ENCODE measurements at places on chromosomes 5 and 9.

DNA sequence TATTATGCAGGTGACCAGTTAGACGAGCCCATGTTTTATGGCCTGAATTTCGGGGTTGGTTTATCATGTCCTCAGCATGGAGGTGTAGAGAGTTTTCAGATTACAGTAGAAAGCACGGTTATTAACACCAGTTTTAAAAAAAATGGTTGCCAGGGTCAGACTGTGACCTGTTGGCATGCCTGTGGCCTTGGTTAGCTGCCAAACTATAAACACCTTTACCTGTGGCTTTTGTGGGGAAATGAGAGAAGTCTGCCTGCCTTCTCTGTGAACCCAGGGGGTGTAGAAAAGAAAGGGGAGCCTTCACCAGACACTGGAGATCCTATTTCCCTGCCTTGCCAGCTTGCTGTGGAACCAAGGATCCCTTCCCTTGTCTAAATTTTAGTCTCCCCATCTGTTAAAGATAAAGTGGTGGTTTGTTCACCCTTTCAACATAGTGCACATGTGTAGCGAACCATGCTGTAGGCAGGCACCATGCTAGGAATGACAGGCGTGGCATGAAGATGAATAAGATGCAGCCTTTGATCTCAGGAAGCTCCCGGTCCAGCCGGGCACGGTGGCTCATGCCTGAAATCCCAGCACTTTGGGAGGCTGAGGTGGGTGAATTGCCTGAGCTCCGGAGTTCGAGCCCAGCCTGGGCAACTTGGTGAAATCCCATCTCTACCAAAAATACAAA, 6.1 kb upstream of the PHF19 start:
- DNase-seq, result no peak

DNA sequence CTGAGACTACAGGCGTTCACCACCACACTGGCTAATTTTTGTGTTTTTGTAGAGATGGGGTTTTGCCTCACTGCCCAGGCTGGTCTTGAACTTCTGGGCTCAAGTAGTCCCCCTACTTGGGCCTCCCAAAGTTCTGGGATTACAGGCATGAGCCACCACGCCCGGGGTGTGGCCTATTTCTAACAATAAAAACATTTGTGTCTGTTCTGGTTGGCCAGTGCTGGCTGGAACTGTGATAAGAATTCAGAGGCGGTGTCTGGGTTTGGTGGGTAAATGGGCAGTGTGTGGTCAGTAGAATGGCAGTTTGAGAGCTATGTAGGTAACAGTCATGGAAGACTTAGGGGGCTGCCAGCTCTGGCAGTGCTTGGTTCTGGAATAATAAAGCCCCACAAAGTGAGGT, 46.9 kb upstream of the SYNPO start:
- no peak for DNase-seq

DNA sequence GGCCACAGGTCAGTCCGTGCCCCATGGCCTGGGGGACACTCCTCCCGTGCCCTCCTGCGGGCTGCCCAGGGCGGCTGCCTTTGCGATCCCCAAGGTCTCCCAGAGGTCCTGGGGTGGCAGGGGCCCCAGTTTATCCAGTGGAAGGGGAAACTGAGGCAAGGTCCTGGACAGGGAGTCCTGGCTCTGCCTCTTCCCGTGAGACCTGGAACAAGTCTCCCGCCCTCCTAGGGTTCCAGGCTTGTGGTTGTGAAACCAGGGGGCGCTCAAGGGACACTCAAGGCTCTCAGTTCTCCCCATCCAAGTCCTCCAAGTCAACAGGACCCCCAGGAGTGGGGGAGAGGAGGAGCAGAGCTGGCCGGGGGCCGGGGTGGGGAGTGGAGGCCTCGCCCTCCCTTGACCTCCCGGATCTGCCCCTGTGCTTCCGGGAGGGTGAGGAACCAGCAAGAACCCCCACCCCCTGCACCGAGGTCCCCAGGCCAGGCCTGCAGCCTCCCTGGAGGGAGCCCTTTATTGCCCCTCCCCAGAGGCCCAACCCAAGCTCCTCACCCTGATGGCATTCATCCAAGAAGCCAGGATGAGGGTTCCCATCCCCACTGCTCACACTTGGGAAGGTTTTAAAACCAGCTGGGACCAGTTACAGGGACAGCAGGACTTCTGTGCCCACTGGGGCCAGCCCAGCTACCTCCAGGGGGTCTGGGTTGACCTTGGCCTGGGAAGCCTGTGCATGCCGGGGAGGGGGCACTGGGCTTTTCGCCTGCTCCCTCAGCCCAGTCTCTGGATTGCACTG, 24.7 kb upstream of the TMEM250 start:
- DNase-seq, result no peak

DNA sequence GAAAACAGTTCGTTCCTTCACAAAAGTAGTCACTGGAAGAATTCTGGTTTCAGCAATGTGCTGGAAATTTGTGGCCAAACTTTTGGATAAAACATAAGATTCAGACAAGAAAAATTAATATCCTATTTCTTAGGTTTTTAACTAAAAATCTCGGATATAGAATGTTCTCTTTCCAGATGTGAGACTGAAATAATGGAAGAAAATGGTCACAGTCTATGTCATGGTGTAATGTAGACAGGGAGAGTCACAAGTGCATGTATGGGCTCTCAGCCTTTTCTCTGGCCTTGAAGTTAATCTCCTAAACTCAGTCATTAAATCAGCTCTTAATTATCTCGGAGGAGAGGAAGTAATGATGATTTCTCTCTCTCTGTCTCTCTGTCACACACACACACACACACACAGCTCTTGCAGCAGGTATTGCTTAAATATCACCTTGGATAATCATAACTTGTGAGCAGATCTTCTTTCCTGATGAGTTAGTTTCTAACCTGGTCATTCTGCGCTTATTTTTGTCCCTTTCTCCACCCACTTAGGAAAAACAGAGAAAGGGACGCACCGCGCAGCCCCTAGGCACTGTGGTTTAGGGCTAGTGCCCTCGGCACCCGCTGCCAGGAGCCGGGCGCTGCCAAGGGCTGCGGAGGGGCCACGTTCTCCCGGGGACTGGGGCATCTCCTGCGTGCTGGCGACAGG, 672 bp upstream of the ITGA2 start:
- no peak for DNase-seq

DNA sequence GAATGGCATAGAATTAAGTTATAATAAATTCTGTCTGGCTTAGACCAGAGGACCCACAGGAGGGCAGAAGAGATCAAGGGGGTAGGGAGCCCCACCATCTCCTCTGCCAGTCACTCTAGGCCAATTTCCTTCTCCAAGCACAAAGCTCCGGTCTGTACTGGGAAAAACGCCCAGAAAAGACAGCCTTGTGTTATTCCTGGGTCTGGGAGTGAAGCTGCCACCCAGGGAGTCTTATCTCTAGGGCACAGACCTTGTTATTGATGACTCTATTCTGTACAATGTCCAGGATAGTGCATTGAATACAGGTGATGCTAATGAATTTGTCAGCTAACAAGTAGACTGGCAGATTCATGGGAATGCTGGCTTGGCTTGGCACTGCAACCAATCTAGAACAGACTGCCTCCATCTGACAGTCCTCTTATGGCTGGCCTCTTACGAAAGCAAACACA, 60.7 kb downstream of the MED27 start:
- DNase-seq, result no peak

GRCh38 chr5:111063709-111064322, 7.7 kb upstream of the TSLP start:
- DNase-seq, result no peak

DNA sequence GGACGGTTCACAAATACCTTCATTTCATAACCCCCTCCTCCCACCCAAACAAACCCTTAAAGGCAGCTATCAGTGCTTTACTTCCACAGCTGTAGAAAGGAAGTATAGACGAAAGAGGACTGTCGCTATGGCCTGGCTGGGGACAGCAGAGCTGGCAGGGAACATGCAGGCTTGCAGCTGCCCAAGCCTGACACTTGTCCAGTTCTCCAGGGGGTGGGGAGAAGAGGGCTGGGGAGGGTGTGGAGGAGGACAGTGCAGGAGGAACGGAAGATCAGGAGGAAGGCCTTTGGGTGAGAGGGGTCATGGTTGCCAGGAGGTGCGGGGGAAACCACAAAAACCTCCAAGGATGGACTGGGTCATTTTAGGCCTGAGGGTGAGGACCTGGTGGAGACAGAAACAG, 25.9 kb downstream of the ARPC5L start:
- DNase-seq, result no peak

DNA sequence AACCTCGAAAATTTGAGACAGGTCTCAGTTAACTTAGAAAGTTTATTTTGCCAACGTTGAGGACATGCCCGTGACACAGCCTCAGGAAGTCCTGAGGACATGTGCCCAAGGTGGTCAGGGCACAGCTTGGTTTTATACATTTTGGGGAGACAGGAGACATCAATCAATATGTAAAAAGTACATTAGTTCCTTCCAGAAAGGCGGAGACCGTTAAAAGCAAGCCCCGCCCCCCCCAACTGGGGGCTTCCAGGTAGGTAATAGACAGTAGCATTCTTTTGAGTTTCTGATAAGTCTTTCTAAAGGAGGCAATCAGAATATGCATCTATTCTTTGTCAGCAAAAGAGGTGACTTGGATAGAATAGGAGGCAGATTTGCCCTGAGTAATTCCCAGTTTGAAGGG, 599 bp upstream of the MOCS2 start:
- DNase-seq, result no peak

- no peak for DNase-seq
These were observed 135.7 kb downstream of the CACNA1B start for GRCh38 chr9:138013273-138013672.

DNA sequence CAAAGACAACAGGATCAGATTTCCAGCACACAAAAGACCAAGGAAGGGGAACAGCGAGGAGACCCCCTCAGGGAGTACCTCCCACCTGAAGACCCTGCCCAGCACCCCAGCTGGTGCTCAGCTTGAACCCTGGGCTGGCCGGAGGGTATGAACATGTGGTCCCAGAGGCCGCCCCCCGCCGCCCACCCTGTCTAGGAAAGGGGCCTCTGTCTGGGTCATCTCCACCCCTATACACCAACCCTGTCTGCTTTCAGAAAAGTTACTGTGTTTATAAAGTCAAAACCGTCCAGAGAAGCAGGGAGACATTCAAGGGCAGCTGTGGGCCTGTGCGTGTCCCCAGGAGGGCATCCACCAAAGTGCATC, 72.2 kb downstream of the ADAMTS2 start:
- no peak for DNase-seq

DNA sequence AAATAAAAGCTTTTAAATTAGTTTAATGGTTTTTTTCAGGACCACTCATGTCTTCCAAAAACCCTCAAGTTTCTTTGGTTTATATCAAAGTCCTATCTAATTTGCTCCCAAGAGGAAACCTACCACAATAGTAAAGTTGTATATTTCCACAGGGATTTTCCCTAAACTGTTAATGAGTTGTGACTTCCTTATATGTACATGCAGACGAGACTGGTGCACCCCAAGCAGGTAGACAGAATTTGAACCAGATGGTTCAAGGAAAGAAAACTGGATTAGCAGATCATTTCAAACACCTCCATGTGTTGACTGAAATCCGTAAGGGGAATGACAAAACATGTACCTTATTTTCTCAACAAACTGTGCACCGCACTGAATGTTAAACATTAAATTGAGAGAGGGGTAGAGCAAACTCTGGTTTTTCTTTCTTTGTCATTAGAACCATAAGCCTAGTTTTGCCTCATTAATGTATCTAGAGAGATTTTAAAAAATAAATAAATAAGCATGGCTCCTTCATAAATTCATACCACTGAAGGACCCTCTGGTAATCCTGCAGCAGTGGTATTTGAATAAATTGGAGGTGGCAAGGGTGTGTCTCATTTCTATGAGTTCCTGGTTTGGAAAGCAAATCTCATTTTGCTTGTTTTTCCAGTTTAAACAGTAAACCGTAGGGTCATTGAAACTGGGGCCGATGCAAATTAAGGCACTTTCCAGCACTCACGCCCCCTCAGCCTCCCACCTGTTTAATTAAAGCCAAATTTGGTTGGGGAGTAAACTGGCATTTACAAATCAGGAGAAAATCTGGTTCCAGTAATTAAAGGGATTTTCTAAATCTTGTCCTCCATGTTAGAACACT, 51.1 kb downstream of the ENC1 start:
- no peak for DNase-seq
